ENCODE measurements at places on chromosomes 5 and 9.

GRCh38 chr5:31214229-31214628, 20.7 kb downstream of the CDH6 start:
- DNase-seq, result no peak

- no peak for DNase-seq
Observed at GRCh38 chr9:135926402-135927194, 19.3 kb upstream of the CAMSAP1 start.

DNA sequence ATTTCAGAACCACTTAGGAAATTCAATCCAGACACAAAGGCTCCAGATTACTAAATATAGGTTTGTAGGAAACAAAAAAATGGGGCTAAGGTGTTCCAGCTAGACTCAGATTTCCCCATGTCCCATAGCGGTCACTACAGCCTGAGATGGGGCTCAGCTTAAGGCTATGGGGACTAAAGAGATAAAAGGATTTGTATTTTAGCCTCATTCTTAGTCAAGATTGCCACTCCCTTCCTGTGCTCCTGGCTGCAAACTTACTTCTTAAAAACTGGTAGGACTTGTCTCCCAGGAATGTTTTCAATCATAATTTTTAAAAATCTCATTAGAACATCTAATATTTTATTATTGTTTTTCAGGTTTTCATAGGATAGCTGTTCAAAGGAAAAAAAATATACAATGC, 253.8 kb upstream of the DAB2 start:
- DNase-seq, result no peak

GRCh38 chr9:16727452-16728136, 142.9 kb downstream of the BNC2 start:
- no peak for DNase-seq

- no peak for DNase-seq
Observed at GRCh38 chr5:181045316-181045715, 5.2 kb downstream of the BTNL9 start.

DNA sequence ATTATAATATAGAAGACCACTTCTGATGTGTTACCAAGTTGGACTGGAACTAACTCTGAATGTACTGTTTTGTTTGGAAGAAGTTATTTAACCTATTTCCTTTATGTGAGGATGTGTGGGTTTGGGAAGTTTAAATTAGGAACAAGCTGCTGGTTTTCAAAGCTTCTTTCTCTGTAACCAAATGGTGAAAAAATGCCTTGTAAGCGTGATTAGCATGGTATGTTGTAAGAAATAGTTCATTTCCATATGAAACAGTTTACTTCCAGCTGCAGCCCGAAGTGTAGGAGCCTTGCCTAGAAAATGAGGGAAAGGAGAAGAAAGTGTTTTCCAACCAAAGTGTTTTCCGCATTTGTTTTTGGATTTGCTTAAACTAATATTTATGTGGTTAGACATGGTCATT, 36.0 kb downstream of the TTC1 start:
- DNase-seq, result no peak

DNA sequence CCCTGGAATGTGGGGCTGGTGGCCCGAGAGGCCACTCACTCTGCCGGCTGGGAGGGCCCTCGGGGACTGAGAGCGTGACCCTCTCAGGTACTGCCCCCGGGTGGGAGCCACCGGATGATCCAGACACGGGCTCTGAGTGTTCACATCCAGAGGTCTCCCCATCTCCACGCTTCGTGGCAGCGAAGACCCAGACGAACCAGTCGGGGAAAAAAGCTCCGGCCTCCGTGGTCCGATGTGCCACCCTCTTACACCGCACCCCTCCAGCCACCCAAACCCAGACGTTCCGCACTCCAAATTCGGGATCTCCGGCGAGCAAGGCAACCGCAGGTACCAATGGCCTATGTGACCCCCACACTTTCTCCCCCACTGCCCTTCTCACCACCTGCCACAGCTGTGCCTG, 49.5 kb downstream of the AMBP start:
- DNase-seq, result no peak

Measured in SHP77 (cell line).